ENCODE measurements at places on chromosomes 7 and 10.
A peak's percentile ranks its signal among the peaks of the same experiment; 100 is the strongest.

- DNase-seq, result no peak
These were observed 86.5 kb upstream of the CXCL12 start for GRCh38 chr10:44471410-44471809.

DNA sequence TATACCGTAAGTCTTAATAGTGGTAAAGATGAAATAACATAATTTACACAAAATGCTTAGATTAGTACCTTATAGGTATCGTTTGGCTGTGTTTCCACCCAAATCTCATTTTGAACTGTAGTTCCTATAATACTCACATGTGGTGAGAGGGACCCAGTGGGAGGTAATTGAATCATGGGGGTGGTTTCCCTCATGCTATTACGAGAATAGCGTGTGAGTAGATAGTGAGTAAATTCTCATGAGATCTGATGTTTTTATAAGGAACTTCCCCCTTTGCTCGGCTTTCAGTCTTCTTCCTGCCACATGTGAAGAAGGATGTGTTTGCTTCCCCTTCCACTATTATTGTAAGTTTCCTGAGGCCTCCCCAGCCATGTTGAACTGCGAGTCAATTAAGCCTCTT, 426.3 kb upstream of the POT1 start:
- DNase-seq, result no peak

DNA sequence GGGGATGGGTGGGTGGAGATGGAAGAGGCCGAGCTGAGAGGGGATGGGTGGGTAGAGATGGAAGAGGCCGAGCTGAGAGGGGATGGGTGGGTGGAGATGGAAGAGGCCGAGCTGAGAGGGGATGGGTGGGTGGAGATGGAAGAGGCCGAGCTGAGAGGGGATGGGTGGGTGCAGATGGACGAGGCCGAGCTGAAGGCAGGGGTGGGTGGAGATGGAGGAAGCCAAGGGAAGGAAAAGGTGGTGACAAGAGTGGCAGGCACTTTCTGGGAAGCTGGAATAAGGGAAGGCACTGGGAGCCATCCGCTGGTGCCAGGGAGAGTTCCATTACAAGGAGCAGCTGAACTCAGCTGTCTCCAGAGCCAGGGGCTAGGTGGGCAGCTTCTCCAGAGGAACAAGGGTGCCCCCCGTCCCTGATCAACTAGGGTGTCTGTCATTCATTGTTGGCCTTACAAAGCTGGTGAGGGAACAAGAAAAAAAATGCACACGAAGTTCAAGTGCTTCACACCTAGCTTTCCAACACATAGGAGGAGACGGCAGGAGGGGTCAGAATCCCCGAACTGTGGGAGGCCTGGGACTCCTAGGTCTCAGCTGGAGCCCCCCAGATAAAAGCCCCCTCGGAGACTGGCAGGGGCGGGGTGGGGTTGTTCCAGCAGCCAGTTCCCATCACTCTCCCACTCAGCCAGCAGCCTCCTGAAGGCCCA, 62.4 kb downstream of the PROSER2 start:
- DNase-seq, result no peak

DNA sequence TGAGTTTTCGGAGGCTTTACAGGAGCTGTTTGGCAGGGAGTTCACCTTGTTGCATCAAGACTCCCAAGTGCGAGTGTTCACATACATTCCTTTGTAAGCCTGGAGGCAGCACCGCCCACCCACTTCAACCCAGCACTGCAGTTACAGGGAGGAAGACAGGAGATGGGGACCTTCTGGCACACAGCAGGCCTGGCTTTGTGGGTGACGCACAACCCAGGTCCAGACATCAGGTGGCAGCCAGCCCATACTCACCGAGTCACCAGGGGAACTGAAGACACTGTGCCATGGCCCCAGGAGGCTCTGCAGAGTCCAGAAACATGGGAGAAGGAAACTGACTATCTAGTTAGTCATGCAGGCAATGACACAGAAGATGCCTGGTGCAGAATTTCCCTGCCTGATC, 305.9 kb upstream of the RNF32 start:
- DNase-seq, result no peak

GRCh38 chr10:103929381-103929921, 11.5 kb upstream of the STN1 start:
- DNase-seq, result no peak

DNA sequence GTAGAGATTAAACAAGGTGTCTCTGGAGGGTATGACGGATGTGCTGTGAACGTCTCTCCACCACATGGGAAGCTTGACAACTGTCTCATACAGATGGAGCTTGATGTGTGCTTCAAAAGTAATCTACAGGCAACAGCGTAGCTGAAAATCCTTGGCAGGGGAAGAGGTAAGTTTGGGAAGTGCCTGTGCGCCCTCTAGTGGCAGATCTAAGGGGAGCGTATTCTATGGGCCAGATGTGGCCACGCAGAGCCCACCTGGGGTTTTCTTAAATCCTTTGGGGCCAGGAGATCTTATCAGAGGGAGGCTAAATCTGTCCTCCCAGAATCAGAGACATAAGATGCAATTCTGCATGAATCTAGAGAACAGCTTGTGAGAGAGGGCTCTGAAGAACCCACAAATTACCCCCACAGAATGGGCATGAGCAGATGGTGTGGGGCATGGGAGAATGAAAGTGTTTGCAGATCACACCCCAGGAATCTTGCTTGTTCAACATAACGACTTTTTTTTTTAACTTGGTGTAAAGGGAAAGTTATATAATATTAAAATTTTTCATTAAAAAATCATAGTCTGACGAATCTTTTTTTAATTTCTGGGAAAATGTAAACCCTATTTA, 91.2 kb upstream of the MPP7 start:
- DNase-seq, result peak; percentile 80

DNA sequence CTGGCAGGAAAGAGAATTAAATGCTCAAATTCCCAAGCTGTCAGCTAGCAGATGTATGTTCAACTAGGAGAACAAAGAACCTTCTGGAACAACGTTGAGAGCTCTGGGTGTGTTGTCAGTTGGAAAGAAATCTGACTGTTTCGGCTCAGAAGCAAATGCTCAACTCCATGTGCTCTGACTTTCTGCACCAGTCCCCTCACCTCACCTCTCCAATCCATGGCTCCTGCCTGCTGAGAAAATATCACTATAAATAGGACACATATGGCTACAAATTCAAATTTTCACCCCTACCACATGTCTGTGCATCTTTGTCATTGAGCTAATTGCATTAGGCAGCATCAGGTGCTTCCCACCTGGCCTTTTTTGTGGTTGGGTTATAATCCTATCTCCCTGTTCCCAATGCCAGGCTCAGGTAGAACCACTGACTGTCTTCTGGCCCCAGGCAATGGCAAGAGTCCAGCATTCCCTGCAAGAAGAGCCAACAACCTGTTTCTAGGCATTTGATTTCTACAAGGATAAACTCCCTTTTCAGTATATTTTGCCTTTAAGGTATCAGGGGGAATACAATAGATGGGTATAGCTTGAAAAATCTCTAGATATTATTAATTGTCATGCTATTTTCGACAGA, 142.6 kb upstream of the LSM8 start:
- DNase-seq, result no peak

GRCh38 chr10:125011171-125011925, 69.4 kb downstream of the ZRANB1 start:
- DNase-seq, result no peak

- DNase-seq, result no peak
These were observed 263.6 kb downstream of the SKIDA1 start for GRCh38 chr10:21261842-21262294.

DNA sequence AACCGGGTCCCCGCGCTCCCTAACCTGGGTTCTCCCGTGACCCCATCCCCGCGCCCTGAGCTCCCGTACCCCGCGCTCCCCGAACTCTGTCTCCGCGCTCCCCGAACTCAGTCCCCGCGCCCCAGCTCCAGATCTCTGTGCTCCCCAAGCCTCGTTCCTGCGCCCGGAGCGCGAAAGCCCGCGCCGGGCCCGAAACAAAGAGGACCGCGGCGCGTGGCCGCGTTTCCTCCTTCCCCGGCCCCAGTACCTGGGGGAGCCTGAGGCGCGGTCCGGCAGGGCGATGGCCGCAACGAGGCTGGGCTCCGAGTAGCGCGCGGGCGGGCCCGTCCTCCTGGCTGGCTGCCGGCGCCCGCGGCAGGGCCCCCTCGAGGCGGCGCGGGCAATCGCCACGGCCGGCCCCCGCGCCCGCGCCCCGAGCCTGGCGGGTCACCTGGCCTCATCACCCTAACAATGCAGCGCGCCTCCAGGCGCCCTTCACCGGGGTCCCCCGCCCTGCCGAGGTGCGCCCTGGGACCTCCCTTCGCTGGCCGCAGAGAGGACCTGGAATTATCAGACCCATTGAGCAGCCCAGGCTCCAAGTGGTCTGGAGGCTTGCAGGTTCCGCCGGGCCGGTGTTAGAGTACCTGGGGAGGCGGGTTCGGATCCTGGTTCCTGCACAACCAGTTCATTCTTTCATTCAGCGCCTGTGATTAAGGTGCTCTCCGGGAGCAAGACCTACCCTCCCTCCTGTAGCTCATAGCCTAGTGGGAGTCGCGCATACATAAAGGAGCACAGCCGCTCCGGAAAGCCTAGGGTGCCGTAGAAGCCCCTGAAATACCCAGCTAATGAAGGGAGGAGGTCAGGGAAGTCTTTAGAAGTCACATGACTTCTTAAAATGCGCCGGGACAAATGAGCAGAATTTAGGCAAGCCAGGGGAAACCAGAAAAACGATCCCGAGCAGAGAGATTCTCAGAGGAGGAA, at the start of gene TNS3:
Gene TNS3, minus strand, starts transcription at position 308 of the 960 bp plus-strand sequence. CDS start 142,475 bp downstream, outside the sequence.
- DNase-seq, result no peak
